ENCODE measurements at places on chromosomes 7 and 10.
A peak's percentile ranks its signal among the peaks of the same experiment; 100 is the strongest.

DNA sequence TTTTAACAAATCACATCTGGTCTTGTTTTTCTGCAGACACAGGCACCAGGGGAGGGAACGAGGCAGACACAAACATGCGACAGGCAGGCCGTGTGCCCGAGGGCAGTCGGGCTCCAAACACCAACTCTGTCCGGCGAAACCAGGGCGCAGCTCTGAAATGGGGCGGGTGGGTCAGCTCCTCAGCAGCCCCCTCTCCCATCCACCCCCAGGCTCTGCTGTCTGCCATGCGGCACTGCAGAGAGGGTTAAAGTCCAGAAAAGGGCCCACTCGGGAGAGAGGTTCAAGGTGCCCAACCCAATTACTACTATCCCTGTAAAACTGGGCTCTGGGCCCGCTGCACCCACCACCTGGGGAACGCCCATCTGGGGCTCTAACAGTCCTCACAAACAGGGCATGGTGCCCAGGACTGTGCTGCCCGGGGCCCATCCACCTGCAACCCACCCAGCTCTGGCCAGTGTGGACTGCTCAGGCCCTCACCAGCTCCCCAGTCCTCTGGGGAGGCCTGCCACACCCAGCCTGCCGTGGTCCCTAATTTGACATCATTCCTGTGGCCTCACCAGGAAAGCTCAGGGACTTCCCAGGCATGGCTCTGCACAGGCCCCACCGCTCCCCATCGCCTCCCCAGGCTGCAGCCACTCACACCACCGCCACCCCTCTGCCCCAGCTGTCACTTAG, 18.7 kb downstream of the YKT6 start:
- DNase-seq: no peak

- DNase-seq: no peak
Observed at GRCh38 chr10:16795410-16796073, 21.7 kb downstream of the RSU1 start.

- no peak for DNase-seq
Observed at GRCh38 chr10:70765794-70766594, 19.2 kb downstream of the TBATA start.

DNA sequence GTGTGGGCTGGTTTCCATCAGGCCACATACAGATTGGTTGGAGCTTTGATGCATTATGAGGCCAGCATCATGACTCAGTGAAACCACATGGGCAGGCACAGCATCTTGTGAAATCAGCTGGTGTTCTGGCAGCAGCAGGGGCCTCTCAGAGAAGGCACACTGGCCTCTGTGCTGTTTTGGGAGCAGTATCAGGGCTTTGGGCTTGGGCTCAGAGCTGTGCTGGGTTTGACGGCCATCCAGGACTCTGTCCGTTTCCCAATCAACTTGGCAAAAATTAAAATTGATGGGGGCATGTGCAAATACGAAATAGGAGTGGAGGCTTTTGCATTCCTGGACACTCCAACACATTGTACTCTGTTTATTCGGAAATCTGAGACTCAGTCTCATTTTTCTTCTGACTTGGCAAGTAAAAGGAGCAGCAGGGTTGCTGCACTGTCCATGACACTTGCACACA, 190.9 kb downstream of the BMPER start:
- DNase-seq: no peak

DNA sequence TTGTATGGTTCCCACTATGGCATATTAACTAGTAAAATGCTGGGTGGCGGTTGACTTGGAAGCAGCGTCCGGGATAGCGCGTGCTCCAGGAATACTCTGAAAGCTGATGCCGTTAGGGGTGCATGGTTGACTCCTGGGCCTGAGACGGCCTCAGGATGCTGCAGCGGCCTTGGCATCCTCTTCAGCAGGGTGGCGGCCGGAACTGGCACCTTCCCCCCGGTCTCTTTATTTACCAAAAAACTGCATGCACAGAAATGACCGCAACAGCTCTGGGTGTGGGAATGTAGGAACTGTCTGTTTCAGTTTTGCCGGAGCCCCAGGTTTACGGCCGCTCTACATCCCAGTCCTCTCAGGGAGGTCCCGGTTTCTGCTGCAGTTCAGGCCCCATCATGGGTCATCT, 28.8 kb downstream of the PFKP start:
- DNase-seq: no peak

- no peak for DNase-seq
Observed at GRCh38 chr10:122558452-122558851, 2.1 kb upstream of the DMBT1 start.

GRCh38 chr10:78516236-78516635, 482.6 kb downstream of the RPS24 start:
- no peak for DNase-seq

DNA sequence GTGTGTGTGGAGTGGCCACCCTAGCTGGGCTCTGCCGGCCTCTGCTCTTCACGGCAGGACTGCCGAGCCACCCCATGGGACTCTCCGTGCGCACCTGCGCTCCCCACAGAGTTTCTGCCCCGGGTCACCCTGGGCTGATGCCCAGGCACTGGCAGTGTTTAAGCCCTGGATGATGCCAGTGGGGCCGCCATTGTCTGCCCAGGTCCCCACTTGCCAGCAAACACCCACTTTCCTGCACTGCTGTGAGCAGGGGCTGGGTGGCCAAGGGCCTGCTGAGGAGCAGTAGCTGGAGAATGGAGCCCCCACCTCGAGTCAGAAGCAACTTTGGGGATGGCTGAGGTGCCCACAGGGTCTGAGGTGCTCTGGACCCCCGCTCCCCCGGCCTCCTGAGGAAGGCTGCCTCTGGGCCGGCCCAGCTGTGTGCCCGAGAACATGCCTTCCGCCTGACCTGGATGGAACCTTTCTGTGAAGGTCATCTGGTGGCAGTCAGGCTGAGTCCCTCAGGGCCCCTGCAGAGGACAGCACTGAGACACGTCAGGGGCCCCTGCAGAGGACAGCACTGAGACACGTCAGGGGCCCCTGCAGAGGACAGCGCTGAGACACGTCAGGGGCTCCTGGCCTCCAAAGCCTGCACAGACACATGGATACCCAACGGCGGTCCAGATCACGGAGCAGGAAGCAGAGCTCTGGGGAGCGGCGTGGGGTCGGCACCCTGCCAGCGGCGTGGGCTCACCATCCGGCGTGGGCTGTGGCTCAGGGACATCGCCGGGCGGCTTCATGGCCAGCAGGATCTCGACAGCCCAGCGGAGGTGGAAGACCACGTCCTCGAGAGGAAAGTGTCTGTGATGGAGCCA, 62.0 kb downstream of the CFAP46 start:
- DNase-seq: no peak

DNA sequence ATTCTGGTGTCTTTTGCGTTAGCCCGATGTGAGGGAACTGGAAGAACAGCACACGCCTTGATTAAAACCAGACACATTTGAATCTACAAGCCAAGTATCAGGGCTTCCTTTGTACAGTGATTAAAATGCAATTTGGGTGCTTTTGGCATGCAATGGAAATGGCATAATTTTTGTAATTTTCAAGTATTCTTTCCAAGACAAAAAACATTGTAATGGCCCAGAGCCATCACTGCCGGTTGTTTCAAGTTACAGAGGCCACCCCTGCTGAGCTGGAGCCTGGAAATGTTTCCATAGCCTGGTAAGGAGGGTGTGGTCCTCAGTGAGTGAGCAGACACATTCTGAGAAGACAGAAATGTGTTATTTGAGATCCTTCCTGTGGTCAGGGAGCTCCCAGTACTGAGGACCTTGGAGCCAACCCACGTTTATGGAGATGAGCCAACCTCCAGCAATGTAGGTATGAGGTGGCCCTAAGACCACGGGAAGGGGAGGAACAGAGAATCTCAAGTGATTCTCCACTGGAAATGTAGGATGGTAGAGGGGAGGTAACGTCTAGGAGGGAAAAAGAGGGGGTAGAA, 20.9 kb downstream of the TEX36 start:
- peak; percentile 22 for DNase-seq

DNA sequence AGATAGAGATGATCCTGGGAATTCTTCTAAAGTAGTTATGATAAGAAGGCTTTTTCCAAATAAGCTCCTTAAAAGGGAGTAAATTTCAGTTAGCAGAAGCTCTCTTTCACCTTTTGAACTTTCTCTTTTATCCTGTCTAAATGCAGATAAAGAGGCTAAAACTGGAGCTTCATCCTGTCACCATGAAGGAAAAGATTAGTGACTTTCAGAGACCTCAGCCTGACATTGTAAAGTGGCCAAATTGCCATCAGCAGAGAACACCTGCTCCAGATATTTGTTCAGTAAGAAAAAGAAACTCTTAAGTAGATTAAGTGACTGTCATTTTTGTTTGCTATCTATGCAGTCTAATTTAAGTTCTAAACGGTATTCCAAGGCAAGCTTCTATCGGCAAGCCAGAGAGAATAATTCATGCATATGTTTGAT, 18.3 kb downstream of the VWDE start:
- no peak for DNase-seq

DNA sequence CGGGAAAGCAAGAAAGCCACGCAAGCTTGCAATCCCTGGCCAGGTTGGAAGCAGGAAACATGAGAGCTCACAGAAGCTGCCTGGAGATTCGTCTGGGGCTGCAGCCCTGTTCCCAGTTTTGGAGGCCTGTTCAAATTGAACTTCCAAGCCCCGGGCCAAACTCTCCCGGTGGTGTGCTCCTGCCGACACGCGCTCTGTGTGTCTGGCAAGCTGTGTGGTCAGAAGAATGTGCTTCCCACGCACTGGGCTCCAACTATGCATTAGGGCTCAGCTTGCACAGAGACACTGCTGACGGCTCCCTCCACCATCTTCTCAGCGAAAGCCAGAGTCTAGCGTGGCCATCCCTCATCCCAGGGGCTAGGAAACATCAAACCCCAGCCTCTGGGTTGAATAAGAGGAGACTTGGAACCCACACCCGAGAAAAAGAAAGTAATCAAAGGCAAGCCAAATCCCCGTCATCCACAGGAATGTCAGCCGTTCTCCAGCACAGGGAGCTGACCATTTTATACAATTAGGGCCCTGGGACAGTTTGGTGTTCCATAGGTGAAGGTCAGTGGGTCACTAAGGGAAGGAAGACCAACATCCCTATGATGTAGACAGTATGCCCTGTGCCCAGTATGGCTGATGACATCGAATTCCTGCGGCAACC, 107.2 kb downstream of the FGFR2 start:
- DNase-seq: peak; percentile 74

- peak; percentile 75 for DNase-seq
Observed at GRCh38 chr10:30433306-30433729, 666 bp upstream of the MAP3K8 start.

GRCh38 chr7:140769852-140770251, 73.3 kb downstream of the NDUFB2 start:
- DNase-seq: no peak

Data from hindlimb muscle (tissue), 1 donor.